Activated T-helper 9 cell treated with anti-CD3 and anti-CD28 coated beads, Interleukin-2, amount 50 U/mL, for 16 hours (primary cell): ENCODE measurements at places on chromosomes 7 and 10.

DNA sequence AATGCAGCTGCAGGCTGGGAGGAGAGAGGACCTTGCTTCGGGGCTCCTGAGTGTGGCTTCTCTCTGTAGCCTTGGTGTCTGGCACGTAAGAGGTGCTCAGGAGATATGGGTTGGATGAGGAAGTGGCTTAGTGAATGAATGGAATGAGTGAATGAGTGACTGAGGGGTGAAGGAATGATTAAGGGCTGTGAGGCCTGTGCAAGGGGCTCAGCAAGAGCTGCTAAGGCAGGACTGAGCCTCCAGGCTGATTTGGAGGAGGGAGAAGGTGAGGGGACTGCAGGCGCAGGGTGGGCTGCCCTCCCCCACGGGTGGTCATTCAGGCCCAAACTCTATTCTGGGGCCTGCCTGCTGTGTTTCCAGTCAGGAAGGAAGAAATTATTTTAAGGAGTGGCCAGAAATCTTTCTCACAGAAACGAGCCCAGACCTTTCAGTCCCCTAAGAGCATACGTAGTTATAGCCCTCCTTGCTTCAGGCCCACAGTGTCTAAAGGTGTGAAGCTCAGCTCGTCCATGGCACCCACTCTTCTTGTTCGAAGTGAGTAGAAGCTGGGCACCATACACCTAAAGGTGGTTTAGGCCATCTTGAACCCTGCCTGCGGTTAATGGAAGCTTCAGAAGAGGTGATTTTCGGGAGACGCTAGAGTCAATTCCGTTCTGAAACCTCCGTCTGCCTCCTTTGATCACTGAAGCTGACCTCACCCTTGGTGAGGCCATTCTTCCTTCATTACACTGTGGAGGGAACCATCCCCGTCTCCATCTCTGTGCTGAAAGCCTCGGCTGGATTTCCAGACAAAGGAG lies 49.5 kb upstream of the SAMD8 start:
- no peak for DNase-seq

- DNase-seq, result peak; percentile 50
Observed at GRCh38 chr10:124722798-124723783, 21.1 kb downstream of the FAM53B start.

DNA sequence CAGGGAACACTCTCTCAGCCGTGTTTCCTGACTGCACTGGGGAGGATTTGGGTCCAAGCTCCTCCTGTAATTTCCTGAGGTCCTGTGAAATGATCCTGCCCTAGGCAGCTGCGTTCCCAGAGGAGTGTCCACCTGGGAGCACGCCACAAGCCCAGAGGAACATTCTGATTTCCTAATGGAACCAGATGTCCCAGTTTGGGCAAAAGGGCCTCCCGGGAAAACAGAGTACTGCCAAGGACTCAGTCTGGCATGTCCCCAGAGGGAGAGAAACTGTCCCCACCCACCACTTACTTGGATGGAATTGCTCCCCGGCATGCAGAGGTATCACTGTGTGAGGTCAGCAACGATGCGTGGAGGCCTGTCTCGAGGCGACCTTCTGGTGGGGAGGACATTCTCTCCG lies 34.5 kb downstream of the ASB13 start:
- no peak for DNase-seq

GRCh38 chr7:69654849-69655707 lies 56.8 kb downstream of the AUTS2 start:
- DNase-seq, result no peak

- no peak for DNase-seq
Observed at GRCh38 chr7:134083766-134084487, 43.2 kb upstream of the LRGUK start.

DNA sequence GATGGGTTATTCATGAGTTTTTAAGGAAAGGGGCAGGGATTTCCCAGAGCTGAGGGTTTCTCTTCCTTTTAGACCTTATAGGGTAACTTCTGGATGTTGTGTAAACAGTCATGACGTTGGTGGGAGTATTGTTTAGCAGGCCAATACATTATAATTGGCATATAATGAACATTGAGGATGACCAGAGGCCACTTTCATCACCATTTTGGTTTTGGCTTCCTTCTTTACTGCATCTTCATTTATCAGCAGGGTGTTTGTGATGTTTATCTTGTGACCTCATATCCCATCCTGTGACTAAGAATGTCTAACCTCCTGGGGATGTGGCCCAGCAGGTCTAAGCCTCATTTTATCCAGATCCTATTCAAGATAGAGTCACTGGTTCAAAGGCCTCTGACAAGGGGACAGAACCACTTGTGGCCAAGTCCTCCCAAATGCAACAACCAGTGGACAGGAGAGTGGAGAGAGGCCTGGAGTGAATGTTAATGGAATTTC lies 77.3 kb upstream of the RPA3 start:
- no peak for DNase-seq

DNA sequence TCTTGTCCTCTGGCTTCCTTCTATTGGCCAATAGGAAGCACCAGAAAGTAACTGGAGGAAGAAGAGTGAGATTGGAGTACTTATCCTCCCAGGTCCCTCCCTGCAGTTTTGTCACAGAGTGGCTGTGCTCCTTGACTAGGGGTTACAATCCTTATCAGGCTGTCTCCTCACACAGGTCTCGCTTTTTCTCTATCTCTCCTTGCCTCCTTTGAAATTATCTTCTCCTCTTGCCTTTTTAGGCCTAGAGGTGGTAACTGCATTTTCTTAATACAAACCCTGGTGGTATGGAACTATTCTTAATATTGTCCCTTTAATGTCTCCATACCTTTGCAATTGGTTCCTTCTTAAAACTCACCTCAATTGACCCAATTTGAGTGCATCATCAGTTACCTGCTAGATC lies 2.7 kb downstream of the PRSS37 start:
- no peak for DNase-seq

DNA sequence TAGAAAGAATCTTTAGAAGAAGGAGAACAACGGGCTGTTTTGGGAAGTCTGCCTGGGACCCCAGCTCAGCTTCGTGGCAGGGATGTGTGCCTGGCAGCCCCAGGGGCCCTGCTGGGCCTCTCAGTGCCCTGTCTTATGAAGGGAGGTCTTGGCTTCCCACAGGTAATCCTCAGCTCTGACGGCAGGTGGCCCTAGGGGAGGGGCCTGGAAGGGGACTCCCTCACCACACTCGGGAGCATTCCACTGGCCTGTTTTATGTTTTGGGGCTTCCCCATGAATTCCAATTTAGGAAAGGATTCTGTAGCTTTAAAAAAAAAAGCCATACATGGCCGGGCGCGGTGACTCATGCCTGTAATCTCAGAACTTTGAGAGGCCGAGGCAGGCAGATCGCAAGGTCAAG lies 3.0 kb upstream of the DMBT1 start:
- no peak for DNase-seq

- no peak for DNase-seq
Observed at GRCh38 chr7:106034383-106034782, 71.3 kb downstream of the CDHR3 start.

DNA sequence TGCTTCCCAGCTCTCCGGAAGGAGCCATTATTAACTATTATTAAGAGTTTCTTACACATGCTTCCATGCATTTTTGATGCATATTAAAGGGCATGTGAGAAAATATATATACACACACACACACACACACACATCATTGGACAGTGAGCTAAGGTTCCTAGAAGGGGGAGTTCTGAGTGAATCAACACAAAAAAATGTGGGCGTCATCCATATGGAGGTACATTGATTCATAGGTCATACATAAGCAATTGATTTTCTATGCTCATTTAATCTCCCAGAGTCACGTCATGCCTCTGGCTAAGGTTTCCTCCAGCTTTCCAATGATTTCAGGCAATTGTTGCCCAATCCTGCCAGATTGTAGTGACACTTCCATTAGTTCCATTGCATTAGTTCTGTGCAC lies 269.4 kb downstream of the DNAJB9 start:
- DNase-seq, result no peak

DNA sequence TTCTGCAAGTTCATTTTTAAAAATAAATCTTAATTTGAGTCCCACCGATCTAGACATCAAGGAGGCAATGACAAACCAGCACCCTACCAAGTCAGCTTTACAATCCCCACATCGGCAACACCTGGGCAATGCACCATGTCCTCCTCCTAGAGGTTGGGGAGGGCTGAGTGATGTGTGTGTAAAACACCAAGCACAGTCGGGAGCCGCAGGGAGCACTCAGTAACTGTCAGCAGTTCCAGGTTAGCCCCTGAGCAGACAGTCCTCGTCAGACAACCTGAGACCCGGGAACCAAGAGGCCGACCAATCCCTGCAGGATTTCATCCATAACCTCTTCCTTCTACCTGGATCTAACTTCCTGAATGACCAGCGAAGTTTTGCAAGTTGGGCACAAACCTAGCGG lies 15.9 kb upstream of the C10orf120 start:
- DNase-seq, result no peak

- DNase-seq, result peak; percentile 9
Observed at GRCh38 chr7:74454021-74454924, 567 bp downstream of the GTF2IRD1 start.

DNA sequence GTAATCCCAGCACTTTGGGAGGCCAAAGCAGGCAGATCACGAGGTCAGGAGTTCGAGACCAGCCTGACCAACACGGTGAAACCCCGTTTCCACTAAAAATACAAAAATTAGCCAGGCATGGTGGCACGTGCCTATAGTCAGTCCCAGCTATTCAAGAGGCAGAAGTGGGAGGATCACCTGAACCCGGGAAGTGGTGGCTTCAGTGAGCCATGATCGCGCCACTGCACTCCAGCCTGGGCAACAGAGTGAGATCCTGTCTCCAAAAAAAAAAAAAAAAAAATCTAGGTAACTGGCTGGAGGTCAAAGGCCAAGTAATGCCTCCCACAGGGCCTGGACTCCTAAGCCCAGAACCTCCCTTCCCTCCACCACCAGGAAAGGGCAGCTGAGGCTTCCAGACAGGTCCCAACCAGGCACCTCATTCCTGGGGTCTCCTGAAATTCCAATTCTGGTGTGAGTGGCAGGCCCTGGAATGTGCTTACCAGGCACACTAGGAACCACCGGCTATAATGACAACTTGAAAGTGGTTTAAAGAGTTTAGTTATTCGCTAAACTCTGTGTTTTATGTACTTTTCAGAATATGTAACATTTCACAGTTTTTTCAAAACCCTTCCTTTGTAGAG lies 86.9 kb upstream of the TNRC18 start:
- DNase-seq, result no peak

GRCh38 chr10:21702633-21703111 lies 168.6 kb downstream of the MLLT10 start:
- DNase-seq, result no peak

DNA sequence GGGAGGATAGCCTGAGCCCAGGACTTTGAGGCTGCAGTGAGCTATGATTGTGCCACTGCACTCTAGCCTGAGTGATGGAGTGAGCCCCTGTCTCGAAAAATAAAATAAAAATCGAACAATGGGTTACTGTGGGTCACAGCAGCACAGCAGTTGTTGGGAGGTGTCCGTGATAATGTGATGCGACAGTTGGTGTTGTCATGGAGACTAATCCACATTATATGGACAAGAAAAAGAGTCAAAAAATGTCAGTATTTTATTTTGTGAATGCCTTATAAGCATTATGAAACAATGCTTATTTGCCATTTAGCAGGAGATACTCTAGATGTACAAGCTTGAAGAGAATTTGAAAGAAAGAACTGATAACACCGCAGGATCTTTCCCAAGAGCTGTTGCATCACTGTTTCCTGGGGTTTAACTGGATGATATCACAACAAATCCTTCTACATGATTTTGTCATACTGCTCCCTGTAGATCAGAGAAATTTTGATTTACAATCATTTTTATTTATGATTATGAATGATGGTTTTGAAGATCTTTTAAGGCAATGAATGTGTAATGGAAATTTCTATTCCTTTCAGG lies 195.4 kb downstream of the BAMBI start:
- no peak for DNase-seq

- DNase-seq, result no peak
Observed at GRCh38 chr10:128538671-128539070, 412.4 kb upstream of the MKI67 start.
